ENCODE measurements at places on chromosomes 5 and 9.
A peak's percentile ranks its signal among the peaks of the same experiment; 100 is the strongest.

- DNase-seq, result no peak
Observed at GRCh38 chr5:140341591-140341990, 4.8 kb downstream of the HBEGF start.

GRCh38 chr5:44546286-44546685 lies 157.1 kb upstream of the FGF10 start:
- DNase-seq, result no peak

GRCh38 chr9:127447416-127448111 lies 3.6 kb downstream of the RPL12 start:
- DNase-seq, result no peak

DNA sequence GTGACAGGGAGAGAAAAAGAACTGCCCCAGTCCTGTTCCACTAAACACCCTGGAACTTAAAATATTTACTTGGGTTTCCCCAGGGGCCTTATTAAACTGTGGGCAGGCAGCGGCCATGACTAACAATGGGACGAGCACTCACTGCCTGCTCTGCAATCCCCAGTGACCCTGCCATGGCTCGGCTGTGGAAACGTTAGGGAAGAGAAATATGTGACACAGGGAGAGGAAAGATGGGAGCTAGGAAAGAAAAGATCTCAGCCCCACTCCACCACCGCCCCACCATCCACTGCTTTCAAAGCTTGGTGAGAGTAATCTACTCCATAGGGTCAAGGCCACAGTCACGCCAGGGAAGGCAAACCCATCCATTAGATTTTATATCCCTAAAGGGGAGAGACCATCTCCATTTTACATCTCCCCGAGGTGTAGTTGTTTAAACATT lies 117.6 kb downstream of the EFNA5 start:
- no peak for DNase-seq

GRCh38 chr5:14607104-14607503 lies 25.5 kb downstream of the OTULINL start:
- DNase-seq, result no peak

GRCh38 chr5:149855366-149855765 lies 89.2 kb downstream of the PDE6A start:
- DNase-seq, result no peak

GRCh38 chr9:91211919-91212318 lies 149.8 kb downstream of the AUH start:
- DNase-seq, result peak; percentile 73

- DNase-seq, result no peak
Observed at GRCh38 chr5:169202969-169203368, 98.0 kb downstream of the SLIT3 start.

- DNase-seq, result peak; percentile 58
Observed at GRCh38 chr5:111927191-111927590, 170.2 kb upstream of the NREP start.

DNA sequence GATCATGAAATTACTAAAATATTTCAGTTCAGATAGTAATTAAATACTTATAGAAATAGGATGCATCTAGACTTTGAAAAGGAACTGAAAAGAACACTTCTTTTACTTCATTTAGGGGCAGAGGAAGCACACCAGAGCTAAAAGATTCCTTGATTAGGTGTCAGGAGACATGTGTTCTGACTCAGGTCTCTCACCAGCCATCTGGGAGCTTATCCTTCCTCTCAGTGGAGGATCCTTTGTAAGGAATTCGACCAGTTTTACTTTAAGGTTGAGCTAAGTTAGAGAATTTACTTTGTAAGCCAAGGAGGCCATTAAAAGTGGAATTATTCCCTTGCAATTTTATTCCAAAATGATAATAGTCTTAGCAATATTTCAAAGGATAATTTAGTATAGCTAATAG lies 16.7 kb downstream of the VCAN start:
- DNase-seq, result no peak
